ENCODE measurements at places on chromosomes 1 and 21.

- DNase-seq = no peak
Measured at GRCh38 chr1:89697383-89697782, 64.5 kb downstream of the LRRC8C start.

DNA sequence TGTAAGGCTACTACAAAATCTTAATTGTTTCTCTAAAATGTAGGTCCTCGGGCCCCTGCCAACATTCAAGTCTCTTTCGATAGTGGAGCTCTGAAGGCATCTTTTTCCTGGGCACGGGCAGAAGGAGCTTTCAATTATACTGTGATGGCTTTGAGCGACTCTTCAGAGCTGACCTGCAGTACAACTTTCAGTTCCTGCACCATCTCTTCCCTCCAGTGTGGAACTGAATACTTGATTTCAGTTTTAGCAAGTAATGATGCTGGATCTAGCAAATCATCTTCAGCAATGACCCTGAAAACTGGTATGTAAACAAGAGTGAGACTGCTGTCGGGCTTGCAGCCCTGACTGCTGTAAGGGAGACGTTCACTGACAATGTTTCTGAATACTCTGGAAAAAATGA is 9.6 kb downstream of the FNDC7 start:
- DNase-seq = no peak

DNA sequence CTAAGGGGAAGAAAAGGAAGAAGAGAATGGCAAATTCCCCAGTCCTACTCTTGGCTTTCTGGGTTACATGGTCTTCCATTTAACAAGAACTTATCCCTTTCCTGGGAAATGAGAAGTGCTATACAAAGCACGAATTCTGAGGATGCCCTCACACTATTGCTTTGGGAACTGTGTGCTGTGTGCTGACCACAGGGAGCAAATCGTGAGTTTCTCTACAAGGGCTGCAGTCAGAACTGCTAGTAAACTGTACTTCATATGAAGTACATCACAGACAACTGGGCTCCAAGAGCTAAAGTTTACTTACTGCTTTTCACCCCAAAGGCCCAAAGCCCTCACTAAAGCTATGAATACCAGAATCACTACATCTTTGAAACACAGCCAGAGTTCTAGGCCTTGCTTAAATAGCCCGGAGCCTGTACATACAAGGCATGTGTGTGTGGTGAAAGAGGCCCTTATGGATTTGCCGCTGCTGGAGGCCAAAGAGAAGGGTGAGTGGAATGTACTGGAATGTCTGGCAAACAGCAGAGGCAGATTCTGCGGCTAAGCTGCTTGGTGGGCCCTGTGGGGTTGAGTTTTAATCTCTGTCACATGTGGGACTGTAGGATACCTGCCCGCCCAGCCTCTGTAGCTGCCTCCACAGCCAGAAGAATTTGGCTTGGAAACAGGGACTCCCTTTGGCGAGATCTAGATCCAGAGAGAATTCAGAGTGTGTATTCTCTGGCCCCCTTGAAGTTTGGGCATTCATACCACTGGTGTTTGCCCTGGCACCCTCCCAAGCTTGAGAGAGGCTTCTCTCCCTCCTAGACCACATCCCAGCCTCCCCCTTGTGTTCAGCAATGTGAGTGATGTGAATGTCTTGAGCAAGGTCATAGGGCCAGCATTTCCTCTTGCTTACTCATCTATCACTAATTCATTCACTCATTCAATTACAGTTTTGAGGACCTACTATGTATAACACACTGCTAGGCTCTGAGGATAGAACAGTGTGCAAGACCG is 21.9 kb upstream of the TRIM67 start:
- DNase-seq = no peak

DNA sequence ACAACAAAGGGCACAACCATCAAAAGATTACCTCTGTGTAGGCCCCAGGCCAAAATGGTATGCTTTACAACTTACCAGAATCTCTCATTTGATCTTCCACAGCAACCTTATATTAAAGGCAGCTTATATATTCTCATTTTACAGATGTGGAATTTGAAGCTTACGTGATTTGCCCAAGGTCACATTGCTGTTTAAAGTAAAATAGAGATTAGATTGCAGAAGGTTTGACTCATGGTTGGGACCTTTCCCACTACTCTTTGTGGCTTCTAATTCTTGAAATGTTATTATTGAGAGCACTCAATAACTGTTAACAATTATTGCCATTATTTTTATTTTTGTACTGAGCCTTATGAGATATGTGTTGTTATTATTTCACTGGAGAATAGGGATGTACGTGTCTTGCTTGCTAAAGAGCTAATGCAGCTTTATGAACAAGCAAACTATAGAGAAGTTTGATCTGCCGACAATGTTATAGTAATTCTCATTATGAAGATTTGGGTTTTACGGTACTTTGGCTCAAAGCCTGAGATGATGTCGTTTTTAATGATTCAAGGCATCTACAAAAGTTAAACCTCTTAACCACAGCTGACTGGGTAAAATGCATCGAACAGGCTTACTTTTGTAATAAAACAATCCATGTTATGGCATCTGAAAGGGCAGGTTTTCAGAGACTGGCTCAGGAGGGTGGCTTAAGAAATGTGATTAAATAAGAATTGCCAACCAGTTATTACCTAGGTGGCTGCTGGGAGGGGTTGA is 43.3 kb upstream of the TSNAX start:
- no peak for DNase-seq

- no peak for DNase-seq
Measured at GRCh38 chr1:165815725-165816124, 11.7 kb upstream of the UCK2 start.

- DNase-seq = no peak
Measured at GRCh38 chr1:26268290-26269197, 11.3 kb upstream of the SH3BGRL3 start.

DNA sequence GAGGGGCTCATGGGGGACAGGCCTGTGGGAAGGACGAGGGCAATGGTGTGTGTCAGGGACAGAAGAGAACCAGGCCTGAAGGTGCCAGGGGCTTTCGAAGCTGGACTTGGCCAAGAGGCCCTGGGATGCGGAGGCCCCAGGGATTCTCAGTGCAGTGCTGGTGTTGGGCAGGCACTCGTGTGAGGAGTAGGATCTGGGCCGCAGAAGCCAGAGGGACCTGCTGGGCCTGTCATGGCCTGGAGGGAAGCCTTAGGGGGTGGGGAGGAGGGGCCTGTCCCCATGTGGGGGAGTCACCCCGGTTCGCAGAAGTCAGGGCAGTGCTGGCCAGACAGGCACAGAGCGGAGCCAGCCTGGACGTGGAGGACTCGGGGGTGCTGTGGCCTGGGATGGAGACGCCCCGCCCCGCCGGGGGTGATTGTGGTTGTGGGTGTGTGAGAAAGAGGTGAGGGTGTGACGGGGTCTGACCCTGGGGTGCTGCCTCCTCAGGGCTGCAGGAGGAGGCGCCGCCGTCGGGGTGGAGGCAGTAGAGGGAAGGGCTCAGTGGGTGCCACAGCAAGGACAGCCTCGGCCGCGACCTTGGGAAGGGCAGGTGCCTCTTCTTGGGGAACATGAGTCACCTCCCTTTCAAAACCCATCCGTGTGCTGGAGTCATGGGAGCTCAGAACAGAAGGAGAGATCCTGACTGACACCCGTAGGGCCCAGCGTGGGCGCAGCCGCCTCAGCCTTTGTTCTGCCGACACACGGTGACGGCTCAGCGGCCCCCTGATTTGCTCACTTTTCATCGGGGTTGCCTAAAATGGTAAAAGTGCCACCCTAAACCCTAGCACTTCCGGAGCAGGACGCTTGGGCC is 33.9 kb downstream of the FAAP20 start:
- DNase-seq = no peak

DNA sequence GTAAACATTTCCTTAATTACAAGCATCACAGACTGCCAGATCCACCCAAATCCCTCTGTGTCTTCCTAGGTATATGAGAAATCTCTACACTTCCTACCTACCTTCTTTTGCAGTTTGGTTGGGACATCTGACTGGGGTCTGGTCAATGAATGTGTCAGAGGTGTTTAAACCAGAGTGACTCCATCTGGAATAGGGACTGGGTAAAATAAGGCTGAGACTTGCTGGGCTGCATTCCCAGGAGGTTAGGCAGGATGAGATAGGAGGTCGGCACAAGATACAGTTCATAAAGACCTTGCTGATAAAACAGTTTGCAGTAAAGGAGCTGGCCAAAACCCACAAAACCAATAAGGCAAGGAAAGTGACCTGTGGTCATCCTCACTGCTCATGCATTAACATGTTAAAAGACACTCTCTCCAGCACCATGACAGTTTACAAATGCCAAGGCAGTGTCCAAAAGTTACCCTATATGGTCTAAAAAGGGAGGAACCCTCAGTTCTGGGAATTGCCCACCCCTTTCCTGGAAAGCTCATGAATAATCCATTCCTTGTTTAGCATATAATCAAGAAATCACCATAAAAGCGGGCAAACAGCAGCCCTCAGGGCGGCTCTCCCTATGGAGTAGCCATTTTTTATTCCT is 87.4 kb upstream of the BACE2 start:
- no peak for DNase-seq
